GM12878 (cell line): ENCODE measurements at places on chromosomes 1 and 21. TPM values are rescaled to one million over a fixed set of nuclear protein-coding genes. Genes with fewer than 3 reads are reported as not detected.

The OR6K3 gene
- total RNA-seq, result not detected in 2 replicates

- H3K4me3 ChIP-seq, result no peak overlapping the region
- DNase-seq, result no peak
- peaks cover 10% of the 10 kb centered on the region for H3K4me1 ChIP-seq
These were observed 21.3 kb downstream of the RAB3B start for GRCh38 chr1:51969038-51969705.

DNA sequence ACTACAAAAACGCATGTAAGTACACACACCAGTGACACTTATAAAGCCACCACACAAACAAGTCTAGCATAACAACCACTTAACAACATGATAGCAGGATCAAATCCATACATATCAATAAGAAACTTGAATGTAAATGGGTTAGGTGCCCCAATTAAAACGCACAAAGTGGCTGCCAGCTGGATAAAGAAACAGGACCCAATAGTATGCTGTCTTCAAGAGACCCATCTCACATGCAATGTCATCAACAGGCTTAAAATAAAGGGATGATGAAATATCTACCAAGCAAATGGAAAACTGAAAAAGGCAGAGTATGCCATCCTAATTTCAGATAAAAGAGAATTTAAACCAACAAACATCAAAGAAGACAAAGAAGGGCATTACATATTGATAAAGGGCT lies 109.6 kb downstream of the SLC5A9 start:
- H3K27me3 ChIP-seq, result no peaks in the 10 kb centered on the region
- no peak overlapping the region for H3K27ac ChIP-seq
- no peak overlapping the region for H3K4me3 ChIP-seq
- no peaks in the 10 kb centered on the region for H3K4me1 ChIP-seq

- no peak overlapping the region for H3K4me3 ChIP-seq
- H3K4me1 ChIP-seq, result no peaks in the 10 kb centered on the region
- H3K36me3 ChIP-seq, result no peaks in the 10 kb centered on the region
- no peak overlapping the region for H3K27ac ChIP-seq
- no peak for DNase-seq
- H3K27me3 ChIP-seq, result no peaks in the 10 kb centered on the region
These were observed 24.0 kb upstream of the CAMSAP2 start for GRCh38 chr1:200714504-200715187.

The FMO1 gene
- total RNA-seq, result not detected in 2 replicates

DNA sequence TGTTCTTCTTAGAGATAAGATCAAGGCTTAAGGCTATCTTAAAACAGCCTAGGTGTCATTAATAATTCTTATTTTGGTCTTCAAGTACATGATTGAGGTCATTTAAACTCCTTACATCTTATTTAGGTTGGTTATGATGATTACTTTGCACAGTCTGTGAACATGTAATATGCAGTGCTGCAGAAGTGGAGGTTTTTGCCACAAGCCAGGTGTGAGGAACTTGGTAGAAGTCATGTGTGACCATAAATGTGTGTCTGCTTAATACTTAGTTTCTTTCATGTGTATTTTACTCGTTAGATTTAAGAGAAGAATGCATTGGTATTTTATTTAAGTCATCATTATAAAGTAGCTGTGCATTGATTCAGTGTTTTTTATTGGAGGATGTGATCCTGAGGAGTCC lies 10.1 kb downstream of the ATG4C start:
- no peak for DNase-seq
- H3K27me3 ChIP-seq, result no peaks in the 10 kb centered on the region
- no peaks in the 10 kb centered on the region; the same call in 1 of the 2 replicates for H3K4me1 ChIP-seq
- H3K27ac ChIP-seq, result no peak overlapping the region

- H3K4me3 ChIP-seq, result no peak overlapping the region
- H3K36me3 ChIP-seq, result no peaks in the 10 kb centered on the region
- no peaks in the 10 kb centered on the region for H3K27me3 ChIP-seq
- no peak for DNase-seq
- no peaks in the 10 kb centered on the region for H3K4me1 ChIP-seq
These were observed 46.9 kb upstream of the NEXN start for GRCh38 chr1:77841574-77841973.

The VASH2 gene
- total RNA-seq, result 29.2 and 29.7 TPM in 2 replicates

The CFHR3 gene
- total RNA-seq, result not detected in 2 replicates

- no peaks in the 10 kb centered on the region for H3K36me3 ChIP-seq
- H3K4me1 ChIP-seq, result peaks cover 35% of the 10 kb centered on the region
These were observed 314.0 kb downstream of the NTNG1 start for GRCh38 chr1:107454791-107455190.

The C1orf87 gene
- not detected in 2 replicates for total RNA-seq

The LIPI gene
- total RNA-seq, result not detected in 2 replicates

The CFAP141 gene
- not detected in 2 replicates for total RNA-seq

The PALMD gene
- 0.05 TPM in 1 of 2 replicates, not detected in the other for total RNA-seq

The CAPN9 gene
- total RNA-seq, result not detected in 2 replicates

DNA sequence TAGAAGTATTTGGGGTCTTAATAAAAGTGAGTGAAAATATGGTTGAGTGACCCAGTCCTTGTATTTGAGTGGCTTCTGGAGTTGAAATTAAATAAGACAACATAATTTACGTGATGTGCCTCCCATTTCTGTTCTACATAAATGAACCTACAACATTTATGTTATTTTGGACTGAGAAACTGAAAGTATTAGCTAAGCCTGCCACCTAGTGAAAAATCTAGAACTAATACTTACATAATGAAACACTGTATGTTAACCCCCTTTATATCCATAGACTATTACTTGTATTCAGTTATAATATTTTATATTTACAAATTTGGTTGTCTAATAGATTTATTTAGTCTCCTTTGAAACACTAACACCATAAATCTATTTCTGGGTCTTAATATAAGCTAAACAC lies 298.9 kb downstream of the KCNT2 start:
- H3K4me1 ChIP-seq, result no peaks in the 10 kb centered on the region
- no peaks in the 10 kb centered on the region for H3K27me3 ChIP-seq
- no peak overlapping the region for H3K4me3 ChIP-seq

GRCh38 chr21:30057108-30057507 lies 109.5 kb downstream of the CLDN17 start:
- no peak overlapping the region for H3K27ac ChIP-seq
- no peak overlapping the region for H3K4me3 ChIP-seq
- H3K4me1 ChIP-seq, result no peaks in the 10 kb centered on the region
- DNase-seq, result no peak
- no peaks in the 10 kb centered on the region for H3K27me3 ChIP-seq
- no peaks in the 10 kb centered on the region for H3K36me3 ChIP-seq

DNA sequence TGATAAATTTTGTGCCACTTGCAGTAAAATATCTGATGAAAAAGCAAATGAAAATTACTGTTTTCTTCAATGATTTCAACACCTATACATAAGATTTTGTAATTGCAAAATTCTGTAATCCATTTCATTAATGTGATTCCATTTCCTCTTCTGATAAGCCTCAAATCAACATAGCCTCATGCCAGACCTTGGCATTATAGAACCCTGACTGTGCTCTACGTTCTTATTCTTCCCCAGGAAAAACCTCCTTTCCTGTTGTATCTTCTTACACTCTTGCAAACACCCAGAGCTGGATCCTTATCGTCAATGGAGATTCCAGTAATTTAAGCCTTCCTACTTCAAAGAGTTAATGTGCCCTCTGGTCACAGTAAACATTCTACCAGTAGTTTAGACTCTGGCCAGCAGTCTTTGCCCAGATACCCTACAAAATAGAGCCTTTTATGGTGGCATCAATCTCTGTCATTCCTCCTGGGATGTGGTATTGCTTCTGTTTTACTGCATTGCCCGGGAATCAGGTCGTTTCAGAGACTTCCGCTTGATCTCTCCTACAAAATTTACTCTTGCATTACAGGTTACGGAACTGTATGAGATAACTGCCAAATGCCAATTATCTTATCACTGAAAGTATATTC lies 48.5 kb upstream of the CHRM3 start:
- no peak overlapping the region for H3K4me3 ChIP-seq
- H3K36me3 ChIP-seq, result no peaks in the 10 kb centered on the region
- no peak for DNase-seq
- no peaks in the 10 kb centered on the region for H3K27me3 ChIP-seq
- no peak overlapping the region for H3K27ac ChIP-seq
- H3K4me1 ChIP-seq, result no peaks in the 10 kb centered on the region

DNA sequence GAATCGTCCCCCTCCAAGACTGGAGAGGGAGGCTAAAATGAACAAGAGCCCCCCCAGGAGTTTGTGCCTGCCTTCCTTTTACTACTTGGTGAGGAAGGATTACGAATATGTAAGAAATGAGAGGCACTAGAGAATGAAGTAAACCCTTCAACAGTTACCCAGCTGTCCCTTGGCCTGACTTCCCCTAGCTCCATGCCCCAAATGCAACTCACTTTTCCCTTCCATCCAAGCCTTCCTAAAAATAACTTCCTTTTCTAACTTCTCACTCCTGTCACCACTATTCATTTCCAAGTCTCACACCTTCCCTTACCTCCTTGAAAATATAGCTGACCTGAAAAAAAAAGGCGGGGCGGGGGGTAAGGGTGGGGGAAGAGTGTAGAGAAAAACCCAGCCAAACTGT lies 96.6 kb upstream of the HNRNPU start:
- no peak overlapping the region for H3K27ac ChIP-seq
- no peaks in the 10 kb centered on the region for H3K36me3 ChIP-seq
- DNase-seq, result no peak
- no peak overlapping the region for H3K4me3 ChIP-seq
- H3K4me1 ChIP-seq, result peaks cover 13% of the 10 kb centered on the region

- H3K27ac ChIP-seq, result no peak overlapping the region
- peaks cover 3% of the 10 kb centered on the region; the same call in 1 of the 2 replicates for H3K36me3 ChIP-seq
- no peak for DNase-seq
- H3K4me1 ChIP-seq, result peaks cover 13% of the 10 kb centered on the region
These were observed 121.1 kb upstream of the ADAR start for GRCh38 chr1:154729031-154729442.

GRCh38 chr1:219401724-219402625 lies 210.9 kb downstream of the ZC3H11B start:
- no peaks in the 10 kb centered on the region for H3K27me3 ChIP-seq
- DNase-seq, result no peak
- no peak overlapping the region for H3K4me3 ChIP-seq
- H3K27ac ChIP-seq, result no peak overlapping the region

- peak overlapping the region; percentile 0; the same call in 1 of the 2 replicates for H3K4me3 ChIP-seq
- DNase-seq, result peak; percentile 68
- H3K36me3 ChIP-seq, result no peaks in the 10 kb centered on the region
- H3K27me3 ChIP-seq, result no peaks in the 10 kb centered on the region
- peaks cover 55% of the 10 kb centered on the region for H3K4me1 ChIP-seq
These were observed 3.1 kb upstream of the NCF2 start for GRCh38 chr1:183593356-183593755.

GRCh38 chr1:33298623-33299277 lies 22.1 kb downstream of the A3GALT2 start:
- no peak overlapping the region for H3K4me3 ChIP-seq
- H3K27me3 ChIP-seq, result no peaks in the 10 kb centered on the region
- DNase-seq, result no peak
- H3K27ac ChIP-seq, result no peak overlapping the region

DNA sequence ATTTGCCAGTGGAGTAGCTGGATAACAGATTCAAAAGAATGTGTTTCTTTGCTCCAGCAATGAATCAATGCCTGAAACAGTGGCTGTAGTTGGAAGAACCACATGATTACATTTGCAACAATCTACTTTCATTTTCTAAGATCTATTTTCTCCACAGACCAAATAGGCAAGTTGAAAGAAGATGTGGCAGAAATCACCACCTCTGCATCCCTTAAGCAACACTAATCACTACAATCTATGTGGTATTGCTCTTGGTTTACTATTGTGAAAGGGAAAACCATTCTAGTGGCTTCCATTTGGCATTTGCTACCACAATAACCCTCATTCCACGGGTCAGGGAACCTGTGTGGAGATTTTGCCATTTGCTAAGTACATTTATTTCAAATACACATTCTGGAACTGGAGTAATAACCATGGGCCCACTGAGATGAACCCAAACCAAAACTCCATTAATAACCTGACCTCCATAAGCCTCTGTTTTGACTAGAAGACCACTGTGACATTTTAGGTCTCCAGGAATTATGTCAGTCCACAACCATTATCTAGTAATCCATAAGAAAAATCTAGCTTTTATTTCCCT lies 66.3 kb downstream of the C1orf185 start:
- no peaks in the 10 kb centered on the region; the same call in 1 of the 2 replicates for H3K27me3 ChIP-seq
- no peaks in the 10 kb centered on the region for H3K36me3 ChIP-seq
- peaks cover 3% of the 10 kb centered on the region; the same call in 1 of the 2 replicates for H3K4me1 ChIP-seq
- DNase-seq, result no peak
- H3K27ac ChIP-seq, result no peak overlapping the region

DNA sequence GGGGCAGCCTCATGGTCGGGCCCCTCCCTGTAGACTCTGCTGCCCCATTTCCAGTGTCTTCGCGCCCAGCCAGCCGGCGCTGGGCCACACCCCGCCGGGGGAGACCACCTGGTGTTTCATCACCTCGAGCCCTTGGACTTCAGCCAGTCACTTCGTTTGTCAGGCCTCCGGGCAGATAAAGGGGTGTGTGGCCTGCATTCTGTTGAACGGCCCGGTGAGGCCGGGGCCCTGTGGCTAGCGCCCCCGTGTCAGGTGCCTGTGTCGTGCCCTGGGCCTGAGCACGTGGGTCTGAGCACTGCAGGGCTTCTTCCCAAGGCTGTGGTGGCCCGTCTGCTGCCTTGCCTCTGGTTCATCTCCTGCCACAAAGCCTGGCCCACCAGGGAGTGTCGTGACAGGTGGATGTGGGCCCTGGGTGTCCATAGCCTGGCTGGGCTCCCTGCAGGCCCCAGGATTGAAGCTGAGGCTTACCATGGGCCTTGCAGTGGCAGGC lies 65.2 kb upstream of the DIP2A start:
- no peak overlapping the region for H3K27ac ChIP-seq
- H3K36me3 ChIP-seq, result peaks cover 5% of the 10 kb centered on the region; the same call in 1 of the 2 replicates
- no peaks in the 10 kb centered on the region for H3K4me1 ChIP-seq

- no peak for DNase-seq
- H3K27me3 ChIP-seq, result no peaks in the 10 kb centered on the region
- no peak overlapping the region for H3K27ac ChIP-seq
- no peaks in the 10 kb centered on the region for H3K4me1 ChIP-seq
These were observed 8.4 kb downstream of the CD34 start for GRCh38 chr1:207902566-207902965.

The PTGFRN gene
- total RNA-seq, result 8.3 and 8.9 TPM in 2 replicates

The PLEKHN1 gene
- total RNA-seq, result 0.26 and 0.43 TPM in 2 replicates

The TSPAN1 gene
- 0.18 and 0.61 TPM in 2 replicates for total RNA-seq

The KCNH1 gene
- total RNA-seq, result not detected in 2 replicates

The CD1D gene
- total RNA-seq, result 0.72 and 1.4 TPM in 2 replicates

- H3K27me3 ChIP-seq, result no peaks in the 10 kb centered on the region
- no peak overlapping the region for H3K27ac ChIP-seq
- H3K4me3 ChIP-seq, result no peak overlapping the region
- H3K4me1 ChIP-seq, result no peaks in the 10 kb centered on the region
- no peak for DNase-seq
These were observed 49.9 kb downstream of the LHX9 start for GRCh38 chr1:197967066-197967465.
